ENCODE measurements at places on chromosomes 3 and 15. TPM values are rescaled to one million over a fixed set of nuclear protein-coding genes. Genes with fewer than 3 reads are reported as not detected.

DNA sequence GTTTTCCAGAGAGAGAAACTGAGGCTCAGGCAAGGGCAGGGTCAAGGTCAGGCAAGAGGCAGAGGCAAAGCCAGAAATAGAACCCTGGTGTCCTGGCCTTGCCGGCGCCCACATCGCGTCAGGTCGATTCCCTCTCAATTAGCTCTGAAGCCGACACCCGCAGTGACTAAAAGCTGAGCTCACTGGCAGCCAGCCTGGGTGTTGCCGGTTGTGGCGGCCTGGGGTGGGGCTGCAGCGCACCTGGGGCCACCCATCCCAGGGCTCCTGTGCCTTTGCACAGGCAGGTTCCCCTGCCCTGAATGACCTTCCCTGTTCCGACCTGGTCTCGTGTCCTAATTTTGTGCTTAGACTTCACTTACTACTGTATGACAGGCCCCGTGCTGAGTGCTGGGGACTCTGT is 6.2 kb downstream of the SEMA3F start:
- DNase-seq = no peak
- no peak overlapping the region for H3K4me3 ChIP-seq
- no peaks in the 10 kb centered on the region for H3K4me1 ChIP-seq
- no peak overlapping the region for H3K27ac ChIP-seq

GRCh38 chr3:18779704-18780103 is 354.6 kb upstream of the SATB1 start:
- no peak overlapping the region for H3K4me3 ChIP-seq
- H3K27ac ChIP-seq = no peak overlapping the region
- H3K4me1 ChIP-seq = peaks cover 38% of the 10 kb centered on the region
- no peak for DNase-seq
- no peaks in the 10 kb centered on the region for H3K36me3 ChIP-seq
- H3K27me3 ChIP-seq = no peaks in the 10 kb centered on the region

GRCh38 chr15:101255615-101256241 is 3.9 kb upstream of the CHSY1 start:
- peaks cover 1% of the 10 kb centered on the region for H3K36me3 ChIP-seq
- peaks cover 42% of the 10 kb centered on the region for H3K4me1 ChIP-seq
- no peak overlapping the region for H3K4me3 ChIP-seq
- H3K27ac ChIP-seq = no peak overlapping the region
- H3K27me3 ChIP-seq = peaks cover 15% of the 10 kb centered on the region
- no peak for DNase-seq

Gene GABRA5
- not detected for total RNA-seq

GRCh38 chr15:39181940-39182339 is 398.9 kb upstream of the THBS1 start:
- no peak overlapping the region for H3K4me3 ChIP-seq
- DNase-seq = no peak
- H3K27me3 ChIP-seq = peaks cover 22% of the 10 kb centered on the region
- H3K27ac ChIP-seq = no peak overlapping the region
- no peaks in the 10 kb centered on the region for H3K36me3 ChIP-seq

DNA sequence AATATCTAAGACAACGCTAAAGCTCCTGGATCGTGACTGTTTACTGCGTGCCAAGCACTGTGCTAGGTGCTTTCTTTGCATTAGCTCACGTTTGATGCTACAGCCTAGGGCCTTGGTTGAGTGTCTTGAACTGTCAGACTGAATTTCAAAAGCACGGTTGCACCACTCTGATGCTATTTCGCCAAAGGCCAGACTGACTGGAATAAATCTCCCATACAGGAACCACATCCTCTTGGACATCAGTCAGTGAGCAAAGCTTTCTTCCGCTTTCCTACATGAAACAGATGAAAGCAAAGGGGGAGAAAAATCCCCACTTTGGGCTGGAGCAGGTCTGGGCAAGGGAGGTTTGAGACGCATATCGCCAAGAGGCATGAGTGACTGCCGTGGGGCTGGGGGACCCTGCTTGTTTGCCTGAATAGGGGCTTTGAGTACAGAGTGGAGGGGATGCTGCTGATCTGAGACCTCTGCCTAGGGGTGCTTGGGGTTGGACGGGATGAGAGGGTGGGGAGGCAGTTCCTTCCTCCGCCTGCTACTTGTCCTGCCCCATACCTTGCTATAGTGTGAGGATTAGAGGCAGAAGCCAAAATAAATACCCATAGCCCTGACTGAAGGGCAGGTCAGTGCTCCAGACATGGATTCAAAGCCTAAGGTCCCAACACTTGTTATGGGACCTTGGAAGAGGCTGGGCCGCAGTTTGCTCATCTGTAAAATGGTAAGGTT is 5.3 kb downstream of the FGD5 start:
- no peak overlapping the region for H3K27ac ChIP-seq
- no peaks in the 10 kb centered on the region for H3K36me3 ChIP-seq
- H3K4me1 ChIP-seq = no peaks in the 10 kb centered on the region
- H3K4me3 ChIP-seq = no peak overlapping the region
- no peak for DNase-seq

DNA sequence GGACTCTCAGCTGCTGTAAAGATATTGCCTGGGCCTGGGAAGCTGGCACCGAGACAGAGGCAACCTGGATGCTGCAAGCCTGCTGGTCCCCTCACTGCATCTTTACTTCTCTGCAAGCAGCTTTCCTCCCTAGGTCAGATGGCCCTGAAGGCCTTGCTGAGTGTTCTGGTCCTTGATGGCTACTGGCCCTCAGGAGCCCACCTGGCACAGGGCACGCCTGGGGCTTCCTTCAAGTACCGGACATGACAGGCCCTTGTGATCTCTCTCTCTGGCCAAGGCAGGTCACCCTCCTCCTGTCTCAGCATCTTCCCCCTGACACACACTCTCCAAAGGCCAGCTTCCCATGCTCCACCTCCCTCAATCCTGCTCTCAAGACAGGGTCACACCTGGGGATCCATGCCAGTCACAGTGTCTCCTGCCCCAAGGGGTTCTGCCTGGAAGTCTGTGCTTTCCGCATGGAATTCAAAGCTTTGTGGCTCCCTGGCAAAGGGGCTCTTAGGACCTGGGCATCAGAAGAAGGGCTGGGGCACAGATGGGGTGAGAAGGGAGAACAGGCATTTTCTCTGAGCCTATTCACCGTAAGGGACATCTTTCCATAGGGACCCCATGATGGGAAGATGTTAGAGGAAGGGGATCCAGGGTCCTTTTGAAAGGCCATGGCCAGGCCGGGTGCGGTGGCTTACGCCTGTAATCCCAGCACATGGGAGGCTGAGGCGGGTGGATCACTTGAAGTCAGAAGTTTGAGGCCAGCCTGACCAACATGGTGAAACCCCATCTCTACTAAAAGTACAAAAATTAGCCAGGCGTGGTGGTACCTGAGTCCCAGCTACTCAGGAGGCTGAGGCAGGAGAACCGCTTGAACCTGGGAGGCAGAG is 4.7 kb upstream of the PAQR5 start:
- peaks cover 20% of the 10 kb centered on the region for H3K27me3 ChIP-seq
- no peaks in the 10 kb centered on the region for H3K36me3 ChIP-seq
- DNase-seq = no peak
- no peaks in the 10 kb centered on the region for H3K4me1 ChIP-seq

- H3K27ac ChIP-seq = no peak overlapping the region
- H3K4me1 ChIP-seq = no peaks in the 10 kb centered on the region
- no peaks in the 10 kb centered on the region for H3K36me3 ChIP-seq
- H3K27me3 ChIP-seq = no peaks in the 10 kb centered on the region
- H3K4me3 ChIP-seq = no peak overlapping the region
Measured at GRCh38 chr15:77094397-77095030, 23.6 kb upstream of the TSPAN3 start.

Gene PYGO1
- total RNA-seq = not detected

- DNase-seq = no peak
- no peaks in the 10 kb centered on the region for H3K36me3 ChIP-seq
- no peak overlapping the region for H3K4me3 ChIP-seq
- H3K4me1 ChIP-seq = peaks cover 3% of the 10 kb centered on the region
- H3K27me3 ChIP-seq = peaks cover 81% of the 10 kb centered on the region
Measured at GRCh38 chr3:186095561-186096081, 13.3 kb downstream of the ETV5 start.

Gene GOLGA8T
- total RNA-seq = not detected

GRCh38 chr3:43319376-43319775 is 33.0 kb downstream of the SNRK start:
- H3K27me3 ChIP-seq = no peaks in the 10 kb centered on the region
- H3K27ac ChIP-seq = no peak overlapping the region
- peaks cover 37% of the 10 kb centered on the region for H3K4me1 ChIP-seq
- H3K4me3 ChIP-seq = no peak overlapping the region
- peaks cover 56% of the 10 kb centered on the region for H3K36me3 ChIP-seq

- no peak overlapping the region for H3K4me3 ChIP-seq
- H3K27ac ChIP-seq = no peak overlapping the region
- DNase-seq = no peak
- H3K36me3 ChIP-seq = no peaks in the 10 kb centered on the region
- H3K27me3 ChIP-seq = no peaks in the 10 kb centered on the region
Measured at GRCh38 chr15:25536801-25537611, 98.2 kb upstream of the UBE3A start.

Gene IL17RC
- total RNA-seq = 0.32 TPM

DNA sequence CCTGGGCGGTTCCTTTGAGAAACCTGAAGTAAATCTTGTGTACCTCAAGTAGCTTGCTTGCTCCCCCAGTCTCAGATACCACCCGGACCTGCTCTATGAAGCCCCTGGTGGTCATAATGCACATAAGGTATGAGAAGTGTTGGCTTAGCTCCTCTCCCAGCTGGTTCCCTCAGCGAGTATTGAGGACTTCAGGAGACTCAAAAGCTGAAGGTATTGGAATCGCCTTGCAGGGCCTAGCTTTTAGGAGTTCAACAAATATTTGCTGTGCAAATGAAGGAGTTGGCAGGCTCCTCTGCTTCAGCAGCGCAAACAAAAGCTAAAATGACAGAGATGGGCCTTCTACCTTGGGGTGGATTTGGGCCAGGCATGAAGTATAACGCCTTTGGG is 1.7 kb downstream of the CMTM8 start:
- H3K4me1 ChIP-seq = peaks cover 43% of the 10 kb centered on the region
- H3K4me3 ChIP-seq = peak overlapping the region; percentile 73
- peaks cover 19% of the 10 kb centered on the region for H3K36me3 ChIP-seq
- H3K27me3 ChIP-seq = peaks cover 24% of the 10 kb centered on the region
- DNase-seq = peak; percentile 63

GRCh38 chr3:192869131-192870031 is 48.3 kb downstream of the MB21D2 start:
- H3K27ac ChIP-seq = no peak overlapping the region
- no peaks in the 10 kb centered on the region for H3K27me3 ChIP-seq
- H3K4me1 ChIP-seq = peaks cover 7% of the 10 kb centered on the region

DNA sequence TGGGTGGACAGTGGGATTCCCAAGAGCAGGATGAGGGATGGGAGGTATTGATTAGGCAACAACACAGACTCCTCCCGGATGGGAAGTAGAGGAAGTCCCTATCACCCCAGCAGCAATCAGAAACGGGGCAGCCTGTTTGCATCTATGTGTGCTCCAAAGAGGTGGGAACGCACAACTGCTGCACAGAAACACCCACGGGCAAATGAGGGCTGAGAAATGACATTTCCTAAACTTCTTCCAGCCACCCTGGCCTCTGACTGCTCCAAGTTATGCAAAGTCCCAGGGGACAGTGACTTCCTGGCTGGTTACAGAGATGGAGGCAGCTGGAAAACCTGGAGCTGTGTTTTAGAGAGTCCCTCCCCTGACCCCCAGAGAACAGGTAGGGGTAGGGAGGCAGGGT is 42.6 kb downstream of the HCN4 start:
- no peaks in the 10 kb centered on the region for H3K36me3 ChIP-seq
- H3K4me3 ChIP-seq = no peak overlapping the region
- DNase-seq = no peak
- H3K4me1 ChIP-seq = no peaks in the 10 kb centered on the region

DNA sequence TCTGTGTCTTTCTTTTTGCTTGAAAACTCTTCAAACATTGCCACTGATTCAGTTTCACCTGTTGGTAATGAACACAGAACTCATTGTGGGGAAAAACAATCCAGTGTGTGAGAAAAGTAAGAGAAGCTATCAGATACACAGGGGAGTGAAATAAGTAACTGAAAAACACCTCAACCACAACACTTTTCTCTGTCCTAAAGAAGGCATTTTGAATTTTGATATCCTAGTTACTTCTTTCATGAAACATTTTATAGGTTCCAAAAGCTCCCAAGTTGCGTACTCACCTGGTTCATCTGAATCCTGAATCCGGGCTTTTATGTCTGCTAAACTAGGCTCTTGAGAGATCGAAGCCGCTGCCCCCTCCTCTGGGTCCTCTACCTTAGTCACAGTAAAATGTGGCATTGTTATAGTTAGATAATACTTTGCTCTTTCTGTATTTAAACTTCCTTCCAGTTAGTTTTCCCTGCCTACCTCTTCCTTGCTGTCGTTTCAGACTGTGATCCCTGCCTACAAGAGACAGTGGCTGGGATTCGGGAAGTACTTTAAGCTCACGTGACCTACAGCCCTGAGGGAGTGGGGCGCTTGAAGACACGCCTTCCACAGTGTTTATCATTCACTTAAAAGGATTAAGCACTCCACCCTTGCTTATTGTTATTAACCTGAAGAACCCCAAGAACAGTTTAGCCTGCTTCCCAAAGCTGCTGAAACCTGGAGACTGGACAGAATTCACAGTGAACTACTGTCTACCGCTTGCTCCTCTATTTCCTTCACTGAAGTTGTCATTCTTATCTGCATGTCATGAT is 19.1 kb downstream of the SLC12A6 start:
- H3K4me1 ChIP-seq = peaks cover 47% of the 10 kb centered on the region
- H3K36me3 ChIP-seq = peaks cover 18% of the 10 kb centered on the region
- H3K4me3 ChIP-seq = peak overlapping the region; percentile 88
- no peaks in the 10 kb centered on the region for H3K27me3 ChIP-seq
- peak overlapping the region; percentile 92 for H3K27ac ChIP-seq

Gene EPHB3
- 0.12 TPM for total RNA-seq

Gene FOXL2NB
- not detected for total RNA-seq

Gene STRIT1
- not detected for total RNA-seq

Gene PDCD6IP
- 193 TPM for total RNA-seq

- DNase-seq = no peak
- peaks cover 7% of the 10 kb centered on the region for H3K4me1 ChIP-seq
- H3K4me3 ChIP-seq = no peak overlapping the region
- no peaks in the 10 kb centered on the region for H3K36me3 ChIP-seq
- no peak overlapping the region for H3K27ac ChIP-seq
Measured at GRCh38 chr3:23797491-23797890, 8.3 kb upstream of the UBE2E1 start.

DNA sequence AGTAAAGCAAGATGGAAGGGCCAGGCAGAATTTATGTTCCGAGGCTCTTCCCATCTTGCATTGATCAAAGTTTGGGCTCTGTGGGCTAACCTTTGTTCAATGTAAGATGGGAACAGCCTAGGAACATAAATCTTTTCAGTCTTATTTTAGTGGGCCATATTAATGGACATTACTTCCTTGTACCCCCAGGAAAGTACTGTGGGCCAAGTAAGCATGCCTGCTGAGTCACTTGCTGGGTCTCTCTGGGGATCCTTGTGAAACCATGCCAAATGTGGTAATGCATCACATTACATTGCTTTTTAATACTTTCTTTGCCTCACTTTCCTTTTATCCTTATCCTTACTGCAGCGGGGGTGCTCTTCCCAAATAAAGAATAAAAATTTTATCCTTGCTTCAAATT is 349.5 kb upstream of the POU1F1 start:
- H3K4me3 ChIP-seq = no peak overlapping the region
- no peak for DNase-seq
- no peaks in the 10 kb centered on the region for H3K36me3 ChIP-seq
- no peaks in the 10 kb centered on the region for H3K27me3 ChIP-seq
- no peaks in the 10 kb centered on the region for H3K4me1 ChIP-seq

Gene STXBP5L
- not detected for total RNA-seq

Gene CADM2
- total RNA-seq = not detected

Gene C3orf85
- total RNA-seq = not detected

GRCh38 chr15:34239151-34239808 is 14.5 kb downstream of the EMC4 start:
- H3K36me3 ChIP-seq = peaks cover 27% of the 10 kb centered on the region
- peak; percentile 13 for DNase-seq
- H3K27me3 ChIP-seq = no peaks in the 10 kb centered on the region
- no peak overlapping the region for H3K4me3 ChIP-seq
- H3K27ac ChIP-seq = peak overlapping the region; percentile 51
